ENCODE measurements at places on chromosomes 11 and 22.
A peak's percentile ranks its signal among the peaks of the same experiment; 100 is the strongest.

GRCh38 chr11:10158461-10158860, 135.6 kb downstream of the SBF2 start:
- no peak for DNase-seq

DNA sequence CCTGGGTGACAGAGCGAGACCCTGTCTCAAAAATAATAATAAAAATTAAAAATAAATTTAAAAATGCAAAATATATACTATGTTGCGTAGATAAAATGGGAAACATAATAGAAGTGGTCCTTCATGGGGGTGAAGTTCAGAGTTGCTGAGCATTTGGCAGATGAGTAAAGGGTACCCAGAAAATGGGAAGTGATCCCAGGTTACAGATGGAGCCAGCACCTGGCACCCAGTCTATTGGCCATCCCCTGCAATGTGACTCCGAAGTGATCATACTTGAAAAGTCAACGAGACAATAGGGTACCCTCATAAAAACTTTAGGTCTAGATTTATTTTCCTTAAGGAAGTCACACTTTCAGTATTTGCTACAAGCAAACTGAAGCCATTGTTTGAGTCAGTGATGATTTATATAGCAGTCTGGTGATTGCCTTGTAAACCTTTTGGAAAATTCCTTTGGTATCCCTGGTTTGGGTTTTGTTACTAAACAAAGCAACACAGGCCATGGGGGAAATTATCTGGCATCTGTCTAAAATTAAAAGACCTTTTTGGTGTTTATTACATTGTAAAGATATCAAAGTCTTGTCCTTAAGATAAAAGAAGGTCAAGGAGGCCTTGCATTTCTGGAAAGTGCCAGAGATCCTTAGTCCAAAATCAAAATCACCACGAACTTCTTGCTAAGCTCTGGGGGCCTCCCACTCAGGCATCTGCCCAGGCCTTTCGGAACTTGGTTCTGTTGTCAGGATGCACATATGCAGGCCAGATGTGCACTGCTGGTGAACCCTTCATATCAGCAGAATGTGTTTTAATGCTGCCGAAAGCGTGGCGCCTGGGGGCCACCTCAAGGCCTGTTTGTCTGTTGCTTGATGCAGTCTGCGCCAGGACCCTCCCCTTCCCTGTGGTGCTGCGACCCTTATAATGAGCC, 4.3 kb downstream of the SMARCB1 start:
- DNase-seq, result no peak

DNA sequence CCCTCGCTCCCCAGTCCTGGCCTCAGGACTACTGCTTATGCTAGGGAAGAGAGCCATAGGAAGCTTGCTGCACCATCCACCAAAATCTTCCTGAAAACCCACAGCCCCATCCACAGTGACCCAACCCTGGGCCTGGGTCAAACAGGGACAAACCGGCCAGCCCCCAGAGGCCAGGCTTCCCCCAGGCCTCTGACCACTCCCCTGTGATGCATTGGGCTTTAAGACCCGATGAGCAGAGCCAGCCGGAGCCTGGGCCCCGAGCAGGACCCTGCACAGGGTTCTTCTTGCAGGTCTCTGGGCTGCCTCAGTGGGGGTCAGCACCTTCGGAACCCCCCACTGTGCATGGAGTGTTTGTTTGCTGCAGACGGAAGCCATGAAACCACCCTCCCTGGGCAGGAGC, 583.7 kb downstream of the BRD1 start:
- DNase-seq, result no peak

DNA sequence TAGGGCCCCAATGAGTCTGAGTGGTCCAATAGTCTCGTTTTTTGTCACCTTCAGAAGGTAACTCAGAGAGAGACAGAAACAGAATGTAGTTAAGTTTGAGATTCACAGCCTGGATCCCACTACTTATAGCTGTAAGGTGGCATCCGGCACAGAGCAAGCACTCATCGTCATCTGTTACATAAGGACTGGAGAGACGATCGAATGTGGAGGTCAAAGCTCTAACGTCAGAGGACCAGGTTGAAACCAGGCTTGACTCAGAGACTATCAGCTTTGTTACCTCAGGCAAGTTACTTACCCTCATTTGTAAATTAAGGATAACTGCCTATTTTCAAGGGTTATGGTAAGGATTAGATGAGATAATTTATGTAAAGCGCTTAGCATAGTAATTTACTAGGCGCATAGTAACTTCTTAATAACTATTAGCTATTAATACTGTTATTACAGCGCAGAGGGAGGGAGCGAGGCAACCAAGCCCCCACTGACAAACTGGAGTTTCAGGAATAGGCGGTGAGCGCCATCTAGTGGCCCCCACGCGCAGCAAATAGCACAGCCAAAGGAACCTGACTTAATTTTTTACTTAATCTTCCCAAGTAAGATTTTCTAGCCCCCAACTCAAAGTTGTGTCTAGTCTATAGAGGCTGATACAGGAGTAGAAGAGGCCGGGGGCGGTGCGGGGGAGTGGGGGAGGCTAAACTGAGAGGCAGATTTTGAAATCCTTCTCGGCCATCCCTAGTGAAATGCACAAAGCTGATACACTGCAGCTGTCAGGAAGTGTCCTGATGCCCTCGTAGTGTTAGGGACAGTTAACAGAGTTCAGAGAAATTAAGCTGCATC, 29.0 kb upstream of the API5 start:
- DNase-seq, result peak; percentile 40

DNA sequence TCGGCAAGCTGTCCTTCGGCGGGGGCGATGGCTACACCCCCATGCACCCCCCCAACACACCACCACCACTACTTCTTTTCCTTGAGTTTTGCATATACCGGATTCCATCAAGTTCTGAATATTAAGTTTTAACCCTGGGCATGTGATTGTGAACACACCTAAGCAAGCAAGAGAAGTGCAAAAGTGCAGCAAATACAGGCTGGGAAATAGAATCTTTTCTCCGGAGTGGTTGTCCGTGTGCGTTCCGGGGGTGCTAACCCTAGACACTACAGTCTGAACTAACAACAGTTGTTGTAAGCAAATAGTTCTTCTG, 574 bp downstream of the PRSS23 start:
- DNase-seq, result no peak

DNA sequence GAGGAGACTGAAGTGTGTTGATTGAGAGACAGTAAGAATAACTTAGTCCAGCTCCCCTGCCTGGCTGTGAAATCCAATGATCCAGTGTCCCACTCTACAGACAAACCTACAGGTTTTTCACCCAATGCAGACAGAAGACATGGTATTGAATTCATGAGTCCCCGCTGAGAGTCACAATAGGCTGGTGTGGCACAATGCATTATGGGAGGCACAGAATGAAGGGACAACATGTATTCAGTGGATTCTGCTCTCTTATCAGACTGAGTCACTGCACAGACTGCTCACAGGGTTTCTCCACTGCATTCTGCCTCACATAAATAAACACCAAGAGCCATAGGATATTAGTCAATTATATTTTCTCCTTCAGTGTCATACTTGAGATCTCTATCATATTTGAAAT, 55.2 kb upstream of the TOP3B start:
- no peak for DNase-seq

GRCh38 chr22:42174062-42174461, 43.5 kb upstream of the CYP2D6 start:
- DNase-seq, result no peak

DNA sequence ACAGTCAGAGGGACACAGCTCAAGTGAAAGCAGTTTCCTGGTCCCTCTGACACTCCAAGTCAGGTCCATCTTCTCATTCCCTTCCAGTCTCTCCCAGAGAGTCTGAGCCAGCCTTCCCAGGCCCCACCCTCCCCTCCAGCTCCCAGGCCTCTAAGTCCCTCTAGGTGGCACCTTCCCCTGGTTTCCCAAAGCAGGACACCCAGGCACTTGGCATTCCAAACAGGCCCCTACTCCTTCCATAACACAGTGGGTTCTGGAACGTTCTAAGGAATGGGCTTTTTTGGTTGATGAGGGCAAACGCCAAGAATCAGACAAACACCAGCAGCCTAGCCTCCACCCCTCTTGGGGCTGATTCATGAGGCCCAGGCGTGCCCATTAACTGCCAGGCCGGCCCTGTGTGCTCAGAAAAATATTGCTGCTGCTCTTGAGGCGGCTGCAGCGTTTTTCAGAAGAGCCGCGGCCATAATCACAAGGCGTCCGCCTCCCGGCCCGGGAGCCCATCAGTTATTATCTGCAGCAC, 418.7 kb downstream of the SOX6 start:
- DNase-seq, result no peak

GRCh38 chr11:121293288-121293594, 670 bp downstream of the SC5D start:
- no peak for DNase-seq

DNA sequence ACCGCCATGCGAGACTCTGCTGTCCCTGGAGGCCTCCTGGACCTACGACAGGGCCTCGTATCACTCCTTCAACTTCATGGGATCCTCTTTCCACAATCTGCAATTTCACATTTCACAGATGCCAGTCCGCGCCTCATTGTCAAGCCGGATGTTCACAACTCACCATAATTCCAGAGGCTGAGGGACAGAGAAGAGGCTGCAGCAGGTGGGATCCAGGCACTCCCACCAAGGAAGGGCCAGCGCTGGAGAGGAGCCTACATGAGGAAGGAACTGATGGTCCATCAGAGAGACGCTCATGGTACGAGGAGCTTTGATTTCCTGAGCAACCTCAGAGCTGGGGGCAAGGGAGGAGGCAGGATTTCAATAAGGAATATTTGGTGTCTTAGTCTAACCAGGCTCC, 495.0 kb downstream of the BRD1 start:
- no peak for DNase-seq

GRCh38 chr11:125381499-125382044, 114.5 kb downstream of the FEZ1 start:
- DNase-seq, result no peak

GRCh38 chr11:2709429-2709828, 9.6 kb upstream of the KCNQ1OT1 start:
- DNase-seq, result no peak

DNA sequence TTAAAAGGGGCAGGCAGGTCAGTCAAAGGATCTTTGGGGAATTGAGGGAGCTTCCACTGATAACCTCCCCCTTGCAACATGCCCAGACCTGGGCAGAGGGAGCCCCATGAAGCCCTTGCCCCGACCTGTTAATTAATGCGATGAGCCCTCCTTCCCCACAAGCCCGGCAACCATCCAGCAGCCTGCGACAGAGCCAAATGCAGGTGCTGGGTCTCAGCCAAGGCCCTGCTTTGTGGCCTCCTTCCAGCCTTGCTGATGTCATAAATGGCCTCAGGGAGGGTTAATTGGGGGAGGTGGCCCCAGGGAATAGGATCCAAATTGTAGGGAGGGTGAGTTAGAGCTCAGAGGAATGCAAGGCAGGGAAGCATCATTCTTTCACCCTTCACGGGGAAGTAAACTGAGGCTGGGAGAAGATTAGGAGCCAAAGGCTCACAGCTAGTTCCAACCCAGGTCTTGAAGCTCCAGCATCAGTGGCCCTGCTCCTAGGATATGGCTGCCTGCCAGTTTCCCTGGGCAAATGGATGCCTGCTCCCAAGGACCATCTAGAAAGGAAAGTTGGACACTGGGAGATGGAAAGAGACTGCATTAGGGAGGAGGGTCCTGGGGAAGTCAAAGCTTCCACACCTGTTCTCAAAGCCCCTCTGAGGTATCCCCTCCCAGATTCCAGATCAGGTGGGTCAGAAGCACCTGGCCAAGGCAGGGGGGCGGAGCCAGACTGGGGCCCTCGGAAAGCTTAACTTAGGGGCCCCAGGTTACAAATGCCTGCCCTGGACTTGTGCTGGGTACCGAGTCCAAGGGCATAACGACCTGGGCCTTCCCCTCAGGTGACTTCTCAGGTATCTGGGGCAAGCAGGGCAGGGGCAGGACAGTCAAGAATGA, 34.1 kb downstream of the LMO1 start:
- DNase-seq, result no peak

GRCh38 chr11:86804951-86805350, 4.6 kb downstream of the PRSS23 start:
- DNase-seq, result no peak

Data from midbrain (tissue), 1 donor.